ENCODE measurements at places on chromosomes 16 and 17.

- no peak for DNase-seq
Observed at GRCh38 chr17:16447676-16448075, 32.3 kb downstream of the TRPV2 start.

- peak; percentile 21 for DNase-seq
Observed at GRCh38 chr17:45311401-45311759, 5.4 kb downstream of the MAP3K14 start.

DNA sequence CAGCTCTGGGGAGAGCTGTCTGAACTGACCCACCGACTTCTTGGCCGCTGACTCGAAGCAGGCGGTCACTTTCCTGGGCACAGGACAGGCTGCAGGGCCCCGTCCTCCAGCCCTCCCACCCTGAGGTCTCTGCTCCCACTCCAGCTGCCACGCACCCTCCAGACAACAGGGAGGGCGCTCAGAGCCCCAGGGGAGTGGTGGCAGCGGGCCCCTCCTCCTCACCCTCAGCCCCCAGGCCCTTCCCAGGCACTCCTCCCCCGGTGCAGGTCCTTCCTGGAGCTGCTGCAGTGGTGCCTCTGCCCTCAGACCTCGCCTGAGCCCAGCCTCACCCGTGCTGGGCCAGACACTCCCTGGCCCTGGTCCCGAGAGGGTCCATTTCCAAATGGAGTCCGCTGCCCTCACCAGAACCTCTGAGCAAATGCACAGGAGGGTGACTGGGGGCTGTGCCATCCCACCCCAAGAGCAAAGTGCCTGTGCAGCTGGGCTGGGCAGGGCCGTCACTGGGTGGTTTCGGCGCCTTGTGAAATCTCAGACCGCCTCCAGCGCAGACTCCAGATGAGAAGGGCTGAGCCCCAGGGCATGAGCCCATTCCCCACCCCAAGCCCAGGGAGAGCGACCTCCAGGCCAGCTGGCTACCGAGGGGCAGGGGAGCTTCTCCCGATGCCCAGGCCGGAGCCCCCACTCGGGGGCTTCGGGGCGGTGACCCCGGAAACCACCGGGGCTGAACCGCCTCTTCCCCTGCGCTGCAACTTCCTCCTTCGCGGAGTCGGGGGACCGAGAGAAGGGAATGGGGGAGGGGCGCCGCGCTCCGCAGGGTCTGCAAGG, 717 bp downstream of the CYBA start:
- DNase-seq: peak; percentile 71

DNA sequence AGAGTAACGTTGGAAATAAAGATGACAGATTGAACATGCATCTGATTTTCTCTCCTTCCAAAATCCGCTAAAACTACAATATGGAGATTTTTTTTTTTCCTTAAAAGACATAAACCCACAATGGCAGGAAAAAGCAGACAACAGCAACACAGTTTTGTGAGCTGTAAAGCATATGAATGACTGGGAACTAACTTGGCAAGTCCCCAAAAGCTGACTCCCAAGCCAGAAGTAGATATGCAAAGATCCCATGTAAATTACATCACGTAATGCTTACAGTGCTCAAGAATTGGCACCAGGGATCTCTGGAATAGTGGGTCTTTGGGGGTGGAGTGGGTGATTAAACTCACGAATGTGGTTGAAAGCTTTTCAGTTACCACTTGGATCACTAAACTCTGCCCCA, 106.6 kb downstream of the ELAC2 start:
- no peak for DNase-seq

DNA sequence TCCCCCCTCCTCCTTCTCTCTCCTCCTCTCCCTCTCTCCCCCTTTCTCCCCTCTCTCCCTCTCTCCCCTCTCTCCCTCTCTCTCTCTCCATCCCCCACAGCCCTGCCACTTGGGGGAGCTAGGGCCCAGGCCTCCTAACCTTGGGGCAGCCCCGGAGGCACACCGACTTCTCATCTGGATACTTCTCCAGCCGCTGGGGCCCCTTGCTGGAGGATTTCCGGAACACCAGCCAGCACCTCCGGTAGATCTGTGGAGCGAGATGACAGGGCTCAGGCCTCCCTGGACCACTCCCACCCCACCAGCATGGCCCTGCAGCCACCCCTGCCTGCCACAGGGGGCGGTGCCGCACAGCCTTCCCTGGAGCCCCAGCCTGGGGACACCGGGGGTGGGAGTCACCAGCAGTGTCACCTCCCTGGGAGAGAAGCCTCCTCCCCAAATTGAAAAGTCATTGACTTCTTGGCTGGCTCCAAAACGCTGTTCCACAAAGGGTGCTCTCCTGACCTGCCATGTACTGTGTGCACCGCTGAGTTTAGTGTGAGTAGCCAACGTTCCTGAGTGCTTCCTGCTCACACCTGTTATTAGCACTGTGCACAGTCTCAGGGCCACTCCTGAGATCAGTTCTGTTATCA, 10.5 kb downstream of the DOK4 start:
- DNase-seq: peak; percentile 89

DNA sequence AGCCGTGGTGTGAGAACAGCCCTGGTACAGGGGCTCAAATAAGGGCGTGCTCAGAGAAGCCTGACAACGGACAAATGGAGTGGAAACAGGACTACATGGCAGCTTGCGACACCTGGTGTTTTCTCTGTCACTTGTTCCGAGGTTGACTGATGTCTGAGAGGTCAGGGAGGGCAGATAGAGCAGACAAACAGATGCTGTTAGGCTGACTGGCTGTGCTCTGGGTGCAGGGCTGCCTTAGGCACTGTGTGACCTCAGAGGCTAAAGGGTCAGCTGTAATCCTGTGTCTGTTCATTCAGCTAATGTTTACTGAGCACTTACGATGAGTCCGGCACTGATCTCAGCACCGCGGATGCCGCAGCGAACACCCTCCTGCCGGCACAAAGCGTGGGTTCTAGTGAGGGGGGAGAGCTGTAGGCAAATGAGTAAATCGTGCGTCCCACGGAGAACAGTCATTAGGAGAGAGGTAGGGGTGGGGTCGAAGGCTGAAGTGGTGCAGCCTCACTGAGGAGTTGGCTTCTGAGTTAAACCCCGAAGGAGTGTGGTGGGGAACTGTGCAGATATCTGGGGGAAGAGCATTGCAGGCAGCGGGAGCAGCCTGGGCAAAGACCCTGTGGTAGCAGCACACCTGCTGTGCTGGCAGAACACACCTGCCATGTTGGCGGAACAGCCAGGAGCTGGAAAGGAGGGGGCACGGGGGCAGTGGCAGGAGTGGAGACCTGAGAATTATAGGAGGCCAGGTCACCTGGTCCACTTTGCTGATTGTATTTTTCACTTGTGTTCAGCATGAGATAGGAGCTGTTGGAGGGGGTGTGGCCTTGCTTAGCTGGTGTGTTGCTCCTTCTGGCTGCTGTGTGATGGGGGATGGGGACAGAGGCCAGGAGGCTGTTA, 35.0 kb downstream of the GPT2 start:
- peak; percentile 80 for DNase-seq

DNA sequence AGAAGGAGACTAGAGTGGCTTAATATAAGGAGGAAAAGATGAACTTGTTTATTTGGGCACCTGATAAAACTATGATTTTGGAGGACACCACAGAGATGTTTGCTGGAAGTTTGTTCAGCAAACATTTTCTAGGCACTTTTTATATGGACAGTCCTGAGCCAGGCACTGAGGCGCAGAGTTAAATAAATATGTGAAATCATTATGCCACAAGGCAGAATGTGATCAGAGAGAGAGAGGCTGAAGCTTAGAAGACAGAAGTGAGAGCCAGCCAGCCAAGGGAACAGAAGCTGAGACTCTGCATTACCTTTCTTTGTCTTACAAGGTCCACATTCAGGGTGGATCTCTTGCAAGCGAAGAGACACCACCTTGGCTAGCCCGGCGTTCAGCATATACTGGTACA, 21.4 kb downstream of the GTF3C1 start:
- no peak for DNase-seq
